ENCODE measurements at places on chromosomes 1 and 21. TPM values are rescaled to one million over a fixed set of nuclear protein-coding genes. Genes with fewer than 3 reads are reported as not detected.
A peak's percentile ranks its signal among the peaks of the same experiment; 100 is the strongest.

The ZNF697 gene
- 9.2 TPM for total RNA-seq

DNA sequence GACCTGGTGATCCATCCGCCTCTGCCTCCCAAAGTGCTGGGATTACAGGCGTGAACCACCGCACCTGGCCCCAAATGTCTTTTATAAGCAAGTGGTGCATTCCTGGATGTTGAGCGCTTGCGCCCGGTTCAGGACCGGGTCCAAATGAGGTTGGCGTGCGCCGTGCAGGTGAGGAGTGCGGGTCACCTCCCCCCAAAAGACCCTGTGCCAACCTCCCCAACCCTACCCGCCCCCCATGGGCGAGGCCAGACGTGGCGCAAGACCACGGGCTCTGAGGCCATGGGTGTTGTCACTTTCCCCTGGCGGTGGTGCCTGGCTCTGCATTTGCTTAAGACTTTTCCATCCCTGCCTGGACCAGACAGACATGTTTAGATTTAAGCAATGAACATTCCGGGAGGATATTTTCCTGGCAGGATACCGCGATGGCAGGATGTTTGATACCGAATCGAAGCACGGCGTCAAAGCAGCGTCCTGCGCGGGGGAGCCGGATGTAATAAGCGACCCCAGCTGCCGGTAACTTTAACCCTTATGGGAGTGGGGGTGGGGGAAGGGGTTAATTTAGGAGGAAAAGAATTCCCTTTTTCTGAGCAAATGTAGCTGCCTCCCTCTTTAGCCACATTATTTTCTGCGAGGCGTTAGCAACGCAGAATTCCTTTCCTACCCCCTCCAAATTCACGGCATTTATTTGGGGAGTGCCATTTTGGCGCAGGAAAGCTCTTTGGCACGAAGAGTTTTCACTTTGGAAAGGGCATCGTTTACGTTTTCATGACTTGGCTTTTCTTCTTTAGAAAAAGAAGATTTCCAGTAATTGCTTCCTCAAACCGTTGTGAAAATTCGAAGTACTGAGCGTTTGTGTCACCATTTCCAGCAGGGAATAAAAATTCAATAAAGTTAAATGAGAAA is 27.8 kb upstream of the RNF187 start:
- DNase-seq, result peak; percentile 79

GRCh38 chr1:187685333-187685732 is 856.6 kb downstream of the PLA2G4A start:
- no peak for DNase-seq

- no peak for DNase-seq
These were observed 109.9 kb downstream of the TAS1R2 start for GRCh38 chr1:18749569-18749968.

GRCh38 chr1:109910963-109911798 is 532 bp downstream of the CSF1 start:
- no peak for DNase-seq

- DNase-seq, result no peak
These were observed 13.2 kb downstream of the RXFP4 start for GRCh38 chr1:155954645-155955044.

DNA sequence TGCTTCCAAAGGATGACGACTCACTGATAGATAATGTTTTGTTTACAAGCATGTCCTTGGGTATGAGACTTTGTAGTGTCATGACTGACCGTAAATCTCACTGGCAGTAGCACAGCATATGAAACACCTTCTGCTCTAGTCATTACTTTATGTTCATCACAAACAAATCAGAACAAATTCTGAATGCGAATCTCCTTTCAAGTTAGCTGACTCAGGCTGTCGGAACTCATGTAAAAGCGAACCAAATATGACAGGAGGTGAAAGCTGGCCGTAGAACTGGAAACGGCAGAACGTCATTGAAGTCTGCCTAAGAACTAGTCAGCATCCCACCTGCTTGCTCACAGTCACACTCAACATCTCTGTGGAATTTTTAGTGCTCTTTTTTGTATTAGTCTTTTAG is 143.9 kb downstream of the RGS7 start:
- DNase-seq, result no peak

- DNase-seq, result no peak
These were observed 7.7 kb upstream of the CD5L start for GRCh38 chr1:157849229-157849875.

- peak; percentile 48 for DNase-seq
These were observed 11.8 kb downstream of the TPM3 start for GRCh38 chr1:154179946-154180687.

DNA sequence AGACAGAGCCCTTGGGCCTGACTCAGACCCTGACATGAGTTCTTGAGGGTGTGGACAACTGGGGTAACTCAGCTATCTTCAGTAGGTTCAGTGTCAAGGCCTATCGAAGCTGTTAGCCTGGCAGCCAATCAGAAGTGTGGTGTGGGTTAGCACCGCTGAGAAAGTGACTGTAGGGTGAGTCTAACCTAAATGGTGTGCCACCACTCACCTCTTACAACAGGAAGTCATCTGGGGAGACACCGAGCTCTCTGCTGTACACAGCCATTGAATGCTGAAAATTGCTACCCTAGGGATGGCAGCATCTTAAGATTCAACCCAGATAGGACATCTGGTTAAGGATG is 44.6 kb downstream of the RASSF5 start:
- DNase-seq, result no peak

- DNase-seq, result no peak
These were observed 11.2 kb downstream of the SCAF4 start for GRCh38 chr21:31720739-31721138.

Measured in Right ventricle myocardium superior (tissue), 1 donor.